ENCODE measurements at places on chromosomes 11 and 22.

DNA sequence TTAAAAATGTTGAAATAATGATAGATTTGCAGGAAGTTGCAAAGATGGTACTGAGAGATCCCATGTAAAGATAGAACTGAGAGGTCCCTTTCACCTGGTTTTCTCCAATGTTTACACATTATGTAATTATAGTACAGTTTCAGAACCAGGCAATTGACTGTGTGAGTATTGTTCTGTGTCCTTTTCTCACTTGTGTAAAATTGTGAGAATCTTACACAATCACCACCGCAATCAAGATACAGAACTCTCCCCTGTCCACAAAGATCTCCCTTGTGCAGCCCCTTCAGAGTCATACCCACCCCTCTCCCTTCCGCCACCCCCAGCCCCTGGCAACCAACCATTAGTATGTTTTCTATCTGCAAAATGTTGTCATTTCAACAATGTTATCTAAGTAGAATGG lies 119.8 kb upstream of the NAV2 start:
- no peak for DNase-seq

DNA sequence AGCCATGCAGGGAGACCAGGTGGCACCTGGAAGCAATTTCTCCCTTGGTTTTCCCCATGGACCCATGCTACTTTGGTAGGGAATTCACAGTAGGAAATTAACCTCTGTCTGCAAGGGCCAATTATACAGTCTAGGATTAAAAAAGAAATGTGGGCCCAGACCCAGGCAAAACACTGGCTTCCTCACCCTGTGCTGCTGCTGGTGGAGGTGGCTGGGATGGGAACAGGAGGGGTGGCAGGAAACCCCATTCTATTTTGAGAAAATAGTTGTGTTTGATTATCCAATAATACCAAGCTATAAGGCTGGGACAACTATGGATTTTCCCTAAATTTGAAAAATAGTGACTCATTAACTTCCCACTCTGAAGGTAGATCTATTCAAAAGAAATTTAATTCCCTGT lies 417.0 kb upstream of the NARS2 start:
- DNase-seq: no peak

DNA sequence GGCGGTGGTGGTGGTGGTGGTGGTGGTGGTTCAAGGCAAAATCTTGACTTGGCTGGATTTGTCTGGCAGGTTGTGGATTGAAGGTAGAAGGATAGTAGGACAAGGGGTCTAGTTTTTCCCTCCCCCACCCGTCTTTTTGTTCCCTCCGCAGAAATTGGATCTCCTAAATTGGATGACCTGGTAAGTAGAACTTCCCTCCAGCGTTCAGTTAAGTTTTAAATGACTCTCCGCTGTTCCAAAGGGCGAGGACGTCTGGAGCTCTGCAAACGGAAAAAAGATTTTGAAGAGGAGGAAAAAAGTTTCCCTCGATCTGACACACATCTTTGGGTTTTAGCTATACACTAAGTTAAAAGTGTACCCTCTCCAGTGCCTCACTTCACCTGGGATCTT lies 422 bp upstream of the LGR4 start:
- no peak for DNase-seq

DNA sequence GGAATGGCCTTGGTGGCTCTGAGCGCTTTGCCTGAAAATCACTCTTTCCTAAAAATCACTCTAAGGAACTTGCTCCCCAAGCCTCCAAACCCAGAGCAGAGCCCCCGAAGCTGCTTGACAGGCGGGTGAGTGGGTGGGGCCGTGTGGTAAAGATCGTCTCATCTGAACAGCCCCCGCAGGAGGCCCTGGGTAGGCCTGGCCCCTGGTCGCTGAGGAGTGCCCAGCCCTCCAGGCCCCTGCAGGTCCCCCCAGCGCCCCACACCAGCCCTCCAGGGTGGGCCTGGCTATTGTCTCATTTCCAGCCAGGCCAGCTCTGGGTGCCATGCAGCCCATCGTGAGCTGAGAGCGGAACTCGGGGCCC lies 17.2 kb upstream of the PIM3 start:
- DNase-seq: no peak
